ENCODE measurements at places on chromosomes 1 and 21.

- no peak for DNase-seq
Observed at GRCh38 chr1:181497870-181498269, 14.6 kb downstream of the CACNA1E start.

GRCh38 chr1:5883129-5884048, 108.8 kb downstream of the NPHP4 start:
- DNase-seq = no peak

- DNase-seq = no peak
Observed at GRCh38 chr1:54325703-54326461, 80.3 kb downstream of the SSBP3 start.

DNA sequence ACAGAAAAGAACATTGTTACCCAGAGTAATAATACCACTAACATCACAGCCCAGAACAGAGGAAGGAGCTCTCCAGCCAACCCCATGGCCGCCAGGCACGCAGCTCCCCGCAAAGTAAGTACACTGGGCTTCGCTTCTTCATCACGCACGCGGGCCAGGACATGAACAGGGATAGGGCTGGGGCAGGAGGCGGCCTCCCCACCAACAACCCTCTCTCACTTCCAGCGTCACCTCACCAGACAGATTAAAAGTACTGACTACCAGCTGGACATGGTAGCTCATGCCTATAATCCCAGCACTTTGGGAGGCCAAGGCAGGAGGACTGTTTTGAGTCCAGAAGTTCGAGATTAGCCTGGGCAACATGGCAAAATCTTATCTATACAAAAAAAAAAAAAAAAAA, 78.3 kb downstream of the NPHP4 start:
- DNase-seq = no peak

DNA sequence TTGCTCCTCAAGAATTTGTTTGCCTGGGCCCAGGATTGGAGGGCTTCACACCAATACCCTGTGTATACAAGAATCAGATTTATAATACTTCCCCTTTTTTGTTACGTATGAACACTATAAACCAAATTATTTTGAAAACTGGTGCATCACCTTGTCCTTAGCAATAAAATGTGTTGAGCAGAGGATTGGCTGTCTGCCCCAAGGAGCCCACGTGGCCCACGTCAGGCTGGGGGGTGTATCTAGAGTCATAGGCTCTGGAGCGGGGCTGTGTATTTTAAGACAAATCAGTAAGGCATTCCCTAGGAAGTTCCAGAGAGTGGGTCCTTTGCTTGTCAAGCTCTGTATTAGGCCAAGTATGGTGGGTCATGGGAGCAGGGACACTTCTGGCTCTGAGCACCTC, 2.0 kb upstream of the ST3GAL3 start:
- no peak for DNase-seq

DNA sequence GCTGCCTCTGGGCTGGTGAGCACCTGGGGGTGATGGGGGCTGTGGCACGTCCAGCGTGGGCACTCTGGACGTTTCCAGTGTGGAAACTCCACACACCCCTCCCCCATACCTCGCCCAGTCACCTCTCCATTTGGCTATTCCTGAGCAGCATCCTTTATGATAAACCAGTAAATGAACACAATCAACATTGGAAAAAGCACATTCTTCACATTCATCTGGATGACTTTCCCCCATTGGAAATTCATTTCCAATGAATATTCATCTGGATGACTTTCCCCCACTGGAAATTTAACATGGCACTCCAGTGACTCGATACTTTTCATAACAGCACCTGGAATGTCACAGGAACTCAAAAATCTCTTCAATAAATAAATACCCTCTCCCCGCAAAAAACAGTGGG, 104.8 kb upstream of the KRTAP19-8 start:
- DNase-seq = no peak

GRCh38 chr1:151518431-151518830, 7.2 kb downstream of the CGN start:
- no peak for DNase-seq

GRCh38 chr1:232381394-232382100, 248.4 kb downstream of the SIPA1L2 start:
- no peak for DNase-seq

All from H4 (cell line).